Esophagus squamous epithelium (tissue), 5 donors: ENCODE measurements at places on chromosomes 2 and 18. TPM values are rescaled to one million over a fixed set of nuclear protein-coding genes. Genes with fewer than 3 reads are reported as not detected.

DNA sequence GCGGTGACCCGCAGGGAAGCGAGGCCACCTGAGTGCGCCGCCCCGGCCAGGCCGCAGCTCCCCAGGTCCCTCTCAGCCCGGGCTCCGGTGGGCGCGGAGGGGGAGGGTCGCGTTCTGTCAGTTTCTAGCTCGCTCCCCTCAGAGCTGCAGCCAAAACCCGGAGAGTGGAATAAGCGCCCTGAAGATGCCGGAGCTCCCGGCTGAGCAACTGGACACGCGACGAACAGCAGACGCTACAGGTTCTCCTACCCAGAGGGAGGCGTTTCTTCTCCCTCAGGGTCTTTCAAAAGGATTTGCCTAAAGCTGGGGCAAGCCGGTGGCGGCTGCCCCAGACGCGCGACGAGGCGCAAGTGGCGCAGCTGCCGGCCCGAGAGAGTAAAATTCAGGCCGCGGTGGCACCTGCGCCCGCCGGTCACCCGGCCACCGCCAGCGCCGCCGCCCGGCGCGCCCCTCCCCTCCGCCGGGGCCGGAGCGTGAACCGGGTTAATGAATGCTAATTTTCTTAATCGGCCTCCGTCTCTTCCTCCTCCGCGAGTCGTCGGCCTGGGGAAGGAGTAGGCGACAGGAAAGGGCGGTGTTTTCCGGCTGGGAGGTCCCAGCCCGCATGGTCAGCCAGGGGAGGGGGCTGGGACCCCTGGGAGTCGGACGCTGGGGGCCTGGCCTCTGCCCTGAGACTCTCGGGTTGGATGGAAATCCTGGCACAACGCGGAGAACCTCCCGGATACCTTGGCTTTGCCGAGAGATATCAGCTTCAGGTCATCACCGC, 845 bp upstream of the CDC42EP3 start:
- no peak for DNase-seq

DNA sequence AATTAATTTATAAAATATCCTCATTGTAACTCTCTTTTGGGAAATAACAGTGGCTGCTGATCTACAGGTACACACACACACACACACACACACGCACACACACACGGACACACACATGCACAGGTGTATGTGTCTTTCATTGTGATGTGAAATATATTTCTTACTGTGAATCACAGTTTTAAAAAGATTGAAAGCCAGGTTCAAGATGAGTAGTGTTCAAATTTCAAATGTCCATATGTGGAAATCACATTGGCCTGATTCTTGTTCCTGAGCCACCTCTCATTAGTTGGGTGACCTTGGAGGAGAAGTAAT, 372.4 kb downstream of the ALK start:
- DNase-seq, result no peak

GRCh38 chr2:95346231-95346737, 49.1 kb downstream of the KCNIP3 start:
- DNase-seq, result no peak

DNA sequence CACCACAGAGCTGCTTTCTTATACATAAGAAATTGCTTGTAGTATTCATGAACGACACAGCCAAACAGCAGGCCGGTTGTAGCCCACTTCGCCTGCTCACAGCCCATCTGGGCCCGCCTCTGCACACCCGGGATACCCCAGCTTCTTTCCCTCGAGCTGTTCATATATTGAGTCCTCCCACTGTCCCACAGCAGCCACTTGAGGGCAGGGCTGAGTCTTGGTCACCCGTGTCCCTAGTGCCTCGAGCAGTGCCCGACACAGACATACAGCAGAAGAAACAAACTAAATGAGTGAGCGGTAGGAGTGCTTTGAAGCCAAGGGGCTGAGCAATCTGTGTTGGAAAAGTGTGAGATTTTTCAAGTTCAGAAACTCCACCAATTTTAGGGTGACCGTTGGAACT, 251.4 kb downstream of the KLHL29 start:
- no peak for DNase-seq

- no peak for DNase-seq
These were observed 127.5 kb upstream of the SLC1A4 start for GRCh38 chr2:64861452-64862397.

- no peak for DNase-seq
These were observed 64.8 kb upstream of the STK39 start for GRCh38 chr2:168312036-168312822.

DNA sequence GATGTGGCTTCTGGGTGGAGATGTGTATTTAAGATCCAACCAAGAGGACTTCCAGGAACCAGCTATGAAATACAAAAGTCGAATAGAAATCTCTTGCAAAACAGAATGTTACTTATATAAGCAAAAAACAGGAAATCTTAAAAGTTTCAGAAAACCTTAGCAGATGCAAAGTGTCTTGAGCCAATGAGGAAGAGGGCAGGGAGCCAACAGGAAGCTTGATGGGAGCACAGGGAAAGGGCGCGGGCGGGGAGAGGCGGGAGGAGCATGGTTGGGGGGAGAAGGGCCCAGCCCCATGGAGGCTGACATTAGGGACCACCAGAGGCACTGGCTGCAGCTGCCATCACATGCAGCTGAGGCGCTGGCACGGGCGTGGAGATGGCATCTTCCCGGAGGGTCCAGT, 203.3 kb downstream of the SNTG2 start:
- no peak for DNase-seq

- no peak for DNase-seq
These were observed 48.6 kb downstream of the GALNT14 start for GRCh38 chr2:31089645-31090044.

GRCh38 chr2:33266467-33266866, 210.0 kb upstream of the RASGRP3 start:
- no peak for DNase-seq

DNA sequence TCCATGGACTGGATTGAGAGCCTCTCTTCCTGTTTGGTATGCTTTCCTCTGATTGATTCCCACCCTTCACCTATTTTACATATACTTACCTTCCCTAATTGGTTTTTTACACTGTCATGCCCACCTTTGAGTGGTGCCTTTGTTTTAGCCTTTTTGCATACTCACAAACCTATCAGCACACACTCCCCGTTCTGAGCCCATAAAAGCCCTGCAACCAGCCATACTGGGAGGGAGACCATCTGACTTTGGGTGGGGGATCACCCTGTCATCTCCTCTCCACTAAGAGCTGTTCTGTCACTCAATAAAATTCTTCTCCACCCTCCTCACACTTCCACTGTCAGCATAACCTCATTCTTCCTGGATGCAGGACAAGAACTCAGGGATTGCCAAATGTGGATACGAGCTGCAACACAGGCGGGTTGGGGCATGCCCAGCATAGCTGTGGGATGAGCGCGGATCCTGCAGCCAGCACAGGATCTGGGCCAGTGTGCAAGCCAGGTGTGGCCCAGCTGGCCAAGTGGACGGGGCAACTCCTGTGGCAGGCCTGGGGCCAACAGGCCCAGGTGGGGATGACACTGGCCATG, 9.4 kb upstream of the MOB1A start:
- DNase-seq, result no peak

DNA sequence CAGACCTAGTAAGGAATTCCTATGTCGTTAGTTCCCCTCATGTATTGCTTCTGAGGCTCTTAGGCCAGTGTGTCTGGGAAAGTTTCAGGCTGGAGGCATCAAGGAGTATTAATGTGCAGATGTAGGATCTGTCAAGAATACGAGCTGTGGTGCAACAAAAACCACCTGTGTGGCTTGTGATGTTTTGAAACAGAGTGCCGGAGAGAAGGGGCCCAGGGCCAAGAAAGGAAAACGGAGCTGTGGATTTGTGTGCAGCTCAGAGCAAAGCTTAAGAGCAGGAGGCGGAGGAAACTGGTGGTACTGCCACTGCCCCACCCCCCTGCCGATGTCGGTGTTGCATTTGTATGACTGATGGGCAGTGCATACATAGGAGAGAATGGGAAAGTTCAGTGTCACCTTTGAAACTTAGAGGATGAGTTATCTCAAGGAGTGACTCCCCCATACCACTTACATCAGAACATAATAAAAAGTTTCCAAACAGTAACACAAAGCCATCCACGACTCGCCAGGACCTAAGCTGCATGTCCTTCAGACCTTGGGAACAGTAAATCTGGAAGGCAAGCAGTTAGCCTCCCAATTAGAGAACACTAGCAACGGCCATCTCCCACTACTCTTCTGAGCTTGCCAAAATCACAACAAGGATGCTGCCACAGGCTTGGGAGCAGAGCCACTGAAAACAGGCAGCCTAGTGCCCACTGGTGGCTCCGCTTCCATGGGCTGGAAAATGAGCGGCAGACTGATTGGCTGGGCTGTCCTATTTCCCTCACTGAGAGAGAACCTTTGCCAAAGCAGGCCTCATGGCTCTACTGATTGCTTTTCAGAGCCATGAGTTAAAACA, 152.7 kb upstream of the NT5C1B start:
- no peak for DNase-seq

GRCh38 chr2:179304424-179304823, 39.8 kb upstream of the SESTD1 start:
- no peak for DNase-seq

GRCh38 chr2:86079981-86080911, 25.4 kb downstream of the POLR1A start:
- DNase-seq, result peak; percentile 21

DNA sequence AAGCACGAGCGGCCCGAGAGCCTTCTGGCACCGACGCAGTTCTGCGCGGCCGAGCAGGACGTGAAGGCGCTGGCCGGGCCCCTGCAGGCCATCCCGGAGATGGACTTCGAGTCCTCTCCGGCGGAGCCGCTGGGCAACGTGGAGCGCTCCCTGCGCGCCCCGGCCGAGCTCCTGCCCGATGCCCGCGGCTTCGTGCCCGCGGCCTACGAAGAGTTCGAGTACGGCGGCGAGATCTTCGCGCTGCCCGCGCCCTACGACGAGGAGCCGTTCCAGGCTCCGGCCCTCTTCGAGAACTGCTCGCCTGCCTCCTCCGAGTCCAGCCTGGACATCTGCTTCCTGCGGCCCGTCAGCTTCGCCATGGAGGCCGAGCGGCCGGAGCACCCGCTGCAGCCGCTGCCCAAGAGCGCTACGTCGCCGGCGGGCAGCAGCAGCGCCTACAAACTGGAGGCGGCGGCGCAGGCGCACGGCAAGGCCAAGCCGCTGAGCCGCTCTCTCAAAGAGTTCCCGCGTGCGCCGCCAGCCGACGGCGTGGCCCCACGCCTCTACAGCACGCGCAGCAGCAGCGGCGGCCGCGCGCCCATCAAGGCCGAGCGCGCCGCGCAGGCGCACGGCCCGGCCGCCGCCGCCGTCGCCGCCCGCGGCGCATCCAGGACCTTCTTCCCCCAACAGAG, 70.4 kb downstream of the ARHGEF33 start:
- DNase-seq, result no peak

- no peak for DNase-seq
These were observed at the start of gene VWC2L for GRCh38 chr2:214410918-214411554. TSS of gene VWC2L (plus strand) at chr2:214411054. CDS start at chr2:214414194, 3,140 bp downstream.

- DNase-seq, result no peak
These were observed 281.1 kb downstream of the MBD2 start for GRCh38 chr18:53943326-53943860.

GRCh38 chr2:84901593-84902120, 3.8 kb upstream of the TMSB10 start:
- no peak for DNase-seq

- DNase-seq, result no peak
These were observed at the start of gene VAMP8 for GRCh38 chr2:85577386-85578242. TSS of gene VAMP8 (plus strand) at chr2:85577586. CDS start at chr2:85577647, 61 bp downstream.

GRCh38 chr2:39266916-39267434, 23.2 kb upstream of the CDKL4 start:
- DNase-seq, result no peak

DNA sequence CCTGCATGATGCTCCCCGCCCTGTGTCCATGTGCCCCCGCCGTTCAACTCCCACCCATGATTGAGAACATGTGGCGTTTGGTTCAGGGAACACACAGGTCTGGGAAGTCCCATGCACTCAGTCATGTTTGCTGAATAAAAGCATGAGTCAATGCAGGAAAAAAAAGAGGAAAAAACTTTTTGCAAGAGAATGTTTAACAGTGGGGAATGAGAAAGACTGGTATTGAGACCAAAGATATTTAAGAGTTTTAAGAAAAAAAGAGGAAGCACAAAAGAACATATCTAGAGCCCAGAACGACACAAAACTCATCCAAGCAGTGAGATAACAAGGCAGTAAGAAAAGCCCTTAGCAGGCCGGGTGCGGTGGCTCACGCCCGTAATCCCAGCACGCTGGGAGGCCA, 279.2 kb upstream of the THSD7B start:
- DNase-seq, result no peak

- DNase-seq, result no peak
These were observed 105.4 kb downstream of the SCN9A start for GRCh38 chr2:166270376-166270775.

- no peak for DNase-seq
These were observed 14.3 kb downstream of the DSG2 start for GRCh38 chr18:31512203-31512764.

GRCh38 chr18:12053289-12053688, 40.4 kb upstream of the ANKRD62 start:
- DNase-seq, result no peak

- no peak for DNase-seq
These were observed 48.1 kb downstream of the KLF7 start for GRCh38 chr2:207117668-207118067.

DNA sequence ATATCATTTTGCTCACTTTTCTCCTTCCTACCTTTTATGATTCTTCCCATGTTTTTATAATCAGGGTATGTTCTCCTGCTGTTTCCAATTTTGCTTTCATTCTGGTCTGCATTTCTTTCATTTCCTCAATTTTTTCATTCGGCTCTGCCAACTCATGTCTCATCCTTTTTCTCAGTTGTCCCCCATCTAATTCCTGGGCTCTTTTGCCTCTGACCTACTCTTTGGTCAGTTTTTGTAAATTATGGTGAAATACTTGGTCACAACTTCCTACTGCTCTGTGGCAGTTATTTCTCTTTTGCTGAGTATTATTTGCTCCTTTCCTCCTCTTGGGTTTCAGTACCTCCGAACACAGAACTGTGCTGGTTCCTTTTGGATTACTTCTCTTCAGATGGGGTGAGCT, 27.5 kb downstream of the MYO7B start:
- DNase-seq, result no peak

DNA sequence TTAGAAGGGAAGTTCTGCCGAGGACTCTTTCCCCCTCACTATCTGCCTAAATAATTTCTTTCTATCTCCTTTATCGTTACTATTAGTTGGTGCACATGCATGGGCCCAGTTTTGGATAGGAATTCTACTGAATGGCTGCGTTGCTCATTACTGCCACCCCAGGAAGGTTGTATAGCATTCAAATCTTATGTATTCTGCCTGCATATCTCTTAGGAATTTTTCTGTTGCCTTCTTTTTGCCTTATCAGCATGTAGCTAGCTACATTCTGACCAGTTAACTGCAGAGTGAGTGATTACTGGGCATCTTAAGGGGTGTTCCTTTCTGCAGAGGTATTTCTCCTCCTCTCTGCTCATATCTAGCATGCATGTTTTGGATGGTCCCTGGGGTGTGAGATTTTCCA, 239.6 kb downstream of the TDRD15 start:
- no peak for DNase-seq

GRCh38 chr2:85353876-85354285, 447 bp downstream of the RETSAT start:
- DNase-seq, result no peak

- no peak for DNase-seq
These were observed 61.6 kb downstream of the MYT1L start for GRCh38 chr2:2269426-2269825.

GRCh38 chr2:157304811-157305722, 20.6 kb downstream of the ERMN start:
- no peak for DNase-seq

- no peak for DNase-seq
These were observed 238.1 kb downstream of the LPIN1 start for GRCh38 chr2:11984316-11985158.

- DNase-seq, result no peak
These were observed 209.2 kb downstream of the ZNF407 start for GRCh38 chr18:74806700-74807416.

Gene PSMA8
- not detected for total RNA-seq

Gene VSNL1
- 46.5 TPM for total RNA-seq

Gene RABL2A
- 5.9 TPM for total RNA-seq

Gene TUBA3E
- not detected for total RNA-seq

Gene CDH2
- total RNA-seq, result 0.18 TPM

Gene UNC80
- 0.19 TPM for total RNA-seq
